ENCODE measurements at places on chromosomes 11 and 22.

- no peak for DNase-seq
These were observed 51.9 kb upstream of the IGSF9B start for GRCh38 chr11:134008634-134009071.

GRCh38 chr11:120662071-120662676, 150.6 kb downstream of the GRIK4 start:
- DNase-seq, result no peak

GRCh38 chr11:60307507-60308195, 19.4 kb upstream of the MS4A6E start:
- DNase-seq, result no peak

GRCh38 chr22:37402184-37402506, 25.1 kb downstream of the ELFN2 start:
- no peak for DNase-seq

- peak; percentile 27 for DNase-seq
These were observed 148.2 kb upstream of the SNX19 start for GRCh38 chr11:131064373-131064991.

- no peak for DNase-seq
These were observed 75.0 kb downstream of the C11orf65 start for GRCh38 chr11:108392353-108392752.

GRCh38 chr11:1503708-1504104, 17.1 kb upstream of the MOB2 start:
- no peak for DNase-seq

GRCh38 chr11:71930556-71931244, 1.9 kb downstream of the RNF121 start:
- DNase-seq, result no peak

DNA sequence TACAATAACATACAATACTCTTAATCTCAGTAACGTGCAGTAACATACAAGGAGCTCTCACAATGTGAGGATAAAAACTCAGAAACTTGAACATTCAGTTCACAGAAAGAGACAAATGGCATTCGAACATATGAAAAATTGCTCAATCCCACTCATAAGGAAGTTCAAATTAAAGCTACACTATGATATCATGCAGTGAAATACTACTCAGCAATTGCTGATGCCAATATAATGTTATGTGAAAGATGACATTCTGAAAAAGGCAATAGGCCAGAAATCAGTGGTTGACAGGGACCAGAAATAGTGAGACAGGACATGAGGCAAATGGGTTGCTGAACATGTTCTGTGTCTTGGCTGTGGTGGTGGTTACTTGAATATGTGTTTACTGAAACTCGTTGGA, 33.7 kb upstream of the PITPNB start:
- DNase-seq, result no peak

- DNase-seq, result no peak
These were observed 30.6 kb downstream of the CAPN1 start for GRCh38 chr11:65212226-65212801.

DNA sequence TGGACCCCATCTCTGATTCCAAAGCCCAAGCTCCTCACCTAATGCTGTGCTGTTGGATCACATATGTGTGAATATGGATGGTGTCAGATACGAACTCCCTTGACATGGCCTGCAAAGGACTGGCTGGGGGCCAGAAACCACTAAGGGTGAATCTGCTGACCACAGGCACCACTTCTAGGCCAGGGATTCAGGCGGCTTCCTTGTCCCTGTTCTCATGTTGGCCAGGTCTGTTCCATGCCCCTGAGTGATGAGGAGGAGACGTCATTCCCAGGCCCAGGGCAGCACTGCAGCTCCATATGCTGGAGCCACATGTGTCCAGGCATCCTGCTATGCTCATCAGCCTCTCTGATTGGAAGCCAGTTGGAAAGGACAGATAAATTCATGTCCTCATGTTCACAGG, 130.0 kb upstream of the BDNF start:
- DNase-seq, result no peak

DNA sequence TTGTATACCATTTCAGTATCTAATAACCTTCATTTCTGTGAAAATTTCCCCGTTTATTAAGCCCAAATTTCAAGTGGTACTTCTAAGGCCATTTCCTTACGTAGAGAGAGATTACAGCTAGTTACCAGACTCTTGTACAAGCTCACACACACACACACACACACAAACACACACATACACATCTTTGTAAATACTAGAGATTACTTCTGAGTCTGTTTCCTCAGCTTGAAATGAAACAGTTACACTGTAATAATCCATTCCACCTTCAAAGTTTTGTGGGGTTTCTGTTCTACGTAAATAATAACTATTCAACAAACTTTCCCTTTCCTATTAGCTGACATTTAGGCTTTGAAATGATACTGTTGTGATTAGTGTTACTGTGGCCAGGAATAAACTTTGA, 6.2 kb downstream of the POGLUT3 start:
- no peak for DNase-seq

DNA sequence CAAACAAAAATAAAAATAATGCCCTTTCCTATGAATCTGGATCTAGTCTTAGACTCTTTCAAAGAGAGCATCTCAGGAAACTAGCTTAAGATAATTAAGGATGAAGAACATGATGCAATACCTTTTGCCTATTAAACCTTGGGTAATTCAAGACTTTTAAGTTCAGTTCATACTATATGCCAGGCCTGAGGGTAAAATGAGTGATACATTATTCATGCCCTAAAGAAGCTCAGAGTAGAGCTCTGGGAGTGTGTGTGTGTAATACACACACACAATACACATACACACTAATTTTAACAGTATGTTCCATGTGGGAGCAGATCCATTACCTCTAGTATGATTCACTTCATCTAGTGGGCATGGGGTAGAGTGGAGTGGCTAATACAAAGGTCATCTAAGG, 651.4 kb upstream of the CHORDC1 start:
- DNase-seq, result no peak

- peak; percentile 26 for DNase-seq
These were observed 161.3 kb upstream of the UBASH3B start for GRCh38 chr11:122494221-122494620.

- no peak for DNase-seq
These were observed 911.3 kb downstream of the LUZP2 start for GRCh38 chr11:25408146-25408545.

DNA sequence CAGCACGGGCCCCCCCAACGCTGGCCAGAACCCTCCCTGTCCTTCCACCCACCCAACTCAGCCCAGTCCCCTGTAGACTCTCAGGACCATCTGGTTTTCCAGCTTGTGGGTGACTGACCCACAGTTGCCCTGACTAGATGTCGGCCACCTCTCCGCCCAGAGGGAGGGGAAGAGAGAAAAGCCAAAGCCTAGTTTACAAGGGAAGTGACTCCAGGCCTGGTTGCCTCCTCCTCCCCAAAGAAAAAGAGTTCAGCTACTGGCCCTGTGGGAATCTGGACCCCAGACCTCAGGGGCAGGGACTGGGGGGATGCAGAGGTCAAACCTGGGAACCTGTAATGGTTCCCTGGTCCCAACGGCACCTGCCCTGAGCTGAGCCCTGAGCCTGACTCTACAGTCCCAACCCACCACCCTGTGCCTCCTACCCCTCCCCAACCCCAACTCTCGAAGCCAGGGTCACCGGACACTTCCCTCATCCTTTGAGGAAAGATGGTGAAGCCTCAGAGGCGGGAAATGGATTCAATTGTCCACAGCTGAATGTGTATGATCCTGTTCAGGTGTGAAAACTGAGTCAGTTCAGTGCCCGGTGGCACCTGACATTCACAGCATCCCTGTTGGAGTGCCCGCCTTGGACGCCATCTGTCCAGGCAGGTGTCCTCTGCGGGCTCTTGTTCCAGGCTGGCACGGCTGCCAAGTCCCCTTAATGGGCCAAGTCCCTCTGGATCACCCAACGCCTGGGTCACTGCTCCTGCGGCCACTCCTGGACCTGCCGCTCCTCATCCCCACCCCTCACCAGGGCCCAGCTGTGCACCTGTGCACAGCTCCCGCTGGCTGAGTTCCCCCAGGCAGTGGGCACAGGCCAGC, 21.0 kb upstream of the WNT7B start:
- DNase-seq, result no peak

DNA sequence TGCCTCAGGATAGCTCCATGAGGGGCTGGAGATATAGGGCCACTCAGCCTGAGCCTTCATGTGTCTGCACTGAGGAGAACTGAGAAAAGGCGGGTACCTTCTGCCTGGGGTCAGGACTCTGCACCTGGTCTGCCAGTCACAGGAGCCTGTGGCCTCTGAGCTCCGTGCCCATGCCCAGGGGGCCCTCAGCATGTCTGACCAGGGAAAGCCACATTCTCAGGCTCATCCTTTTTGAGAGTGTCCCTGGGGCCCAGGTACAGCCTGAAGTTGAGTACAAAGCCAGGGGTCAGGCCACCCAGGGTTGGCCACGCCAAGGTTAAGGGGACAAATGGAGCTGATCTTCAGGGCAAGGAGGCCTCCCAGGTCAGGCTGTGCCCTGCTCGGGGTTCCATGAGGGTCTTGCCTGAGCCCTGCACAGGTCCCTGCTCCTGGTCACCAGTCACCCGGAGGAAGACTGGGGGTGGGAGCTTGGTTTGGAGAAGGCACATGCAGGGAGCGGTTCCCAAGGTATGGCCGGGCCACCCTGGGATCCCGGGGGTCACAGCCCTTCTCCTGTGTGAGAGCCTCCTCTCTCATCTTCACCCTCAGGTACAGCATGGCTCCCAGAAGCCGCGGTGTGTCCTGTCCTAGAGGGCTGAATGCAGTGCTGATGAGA, 6.0 kb downstream of the DENND6B start:
- DNase-seq, result no peak

DNA sequence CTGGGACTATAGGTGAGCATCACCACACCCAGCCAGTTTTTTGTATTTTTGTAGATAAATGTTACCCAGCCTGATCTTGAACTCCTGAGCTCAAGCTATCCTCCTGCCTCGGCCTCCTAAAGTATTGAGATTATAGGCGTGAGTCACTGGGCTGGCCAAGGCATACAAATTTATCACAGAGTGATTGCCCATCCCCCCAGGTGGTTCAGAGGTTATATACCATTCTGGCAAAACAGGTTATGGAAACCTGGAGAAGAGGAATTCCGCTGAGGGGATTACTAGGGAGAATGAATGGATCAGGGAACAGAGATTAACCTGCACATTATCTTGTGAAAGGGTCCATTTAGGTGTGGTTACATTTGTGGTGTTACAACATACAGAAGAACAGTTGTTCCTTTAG, 8.1 kb downstream of the ATG13 start:
- no peak for DNase-seq

DNA sequence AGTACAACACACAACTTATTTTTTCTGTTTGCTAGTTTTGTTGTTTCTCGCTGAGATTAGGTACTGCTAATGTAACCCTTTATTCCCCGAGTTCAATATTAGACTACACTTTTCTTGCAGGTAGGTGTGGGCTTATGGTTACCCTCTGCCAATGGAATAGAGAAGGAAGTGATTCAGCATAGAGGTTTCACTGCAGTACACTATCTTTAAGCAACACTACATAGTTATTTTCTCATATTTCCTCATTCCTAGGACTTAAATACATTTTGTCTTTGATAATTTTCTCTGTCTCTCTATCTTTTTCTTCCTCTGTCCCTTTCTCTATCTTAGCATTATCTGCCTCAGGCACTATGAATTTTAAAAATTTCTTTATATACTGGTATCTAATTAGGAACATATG, 791.0 kb downstream of the FAM181B start:
- DNase-seq, result no peak

DNA sequence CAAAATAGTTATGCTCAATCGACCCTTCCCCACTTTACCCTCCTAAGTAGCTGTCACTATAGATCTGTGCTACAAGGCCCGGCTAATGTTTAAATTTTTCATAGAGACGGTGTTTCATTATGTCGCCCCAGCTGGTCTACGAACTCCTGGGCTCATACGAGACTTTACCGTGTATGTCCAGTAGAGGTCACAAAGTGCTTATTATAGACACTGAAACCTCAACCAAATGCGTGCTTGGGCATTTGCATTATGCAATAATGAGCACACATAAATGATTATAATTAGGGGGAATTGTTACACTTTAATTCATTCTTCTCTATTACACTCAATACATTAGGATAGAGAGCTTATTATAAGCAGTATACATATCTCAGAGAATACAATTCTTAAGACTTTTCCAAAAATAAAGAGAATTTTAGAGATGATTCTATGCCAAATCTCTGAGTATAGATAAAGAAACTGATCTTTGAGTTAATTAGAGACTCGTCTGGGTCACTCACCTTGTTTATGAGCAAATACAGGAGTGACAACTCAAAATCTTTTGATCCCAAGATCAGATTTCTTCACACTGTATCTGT, 12.5 kb upstream of the MRPL16 start:
- DNase-seq, result no peak

GRCh38 chr11:70548976-70549375, 150.6 kb downstream of the CTTN start:
- no peak for DNase-seq

- no peak for DNase-seq
These were observed 38.0 kb upstream of the ETS1 start for GRCh38 chr11:128625326-128625725.

- DNase-seq, result no peak
These were observed 74.5 kb downstream of the RPL27A start for GRCh38 chr11:8757047-8757446.

DNA sequence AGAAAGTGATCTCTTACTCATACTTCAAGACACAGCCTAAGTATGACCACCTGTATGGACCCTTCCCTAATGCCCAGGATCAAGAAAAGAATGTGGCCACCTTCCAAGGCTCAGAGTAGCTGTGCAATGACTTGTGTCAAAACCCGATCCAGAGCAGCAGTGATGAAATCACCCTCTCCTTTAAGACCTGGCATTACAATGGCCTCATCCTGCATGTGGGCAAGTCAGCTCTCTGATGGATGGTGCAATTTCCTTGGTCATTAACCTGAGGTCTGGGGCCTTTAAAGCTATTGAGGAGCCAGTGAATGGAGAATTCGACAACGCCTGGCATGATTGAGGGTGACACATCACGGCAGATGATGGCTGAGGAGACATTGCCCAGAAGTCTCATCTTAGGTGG, 9.1 kb upstream of the TUBA8 start:
- DNase-seq, result no peak

DNA sequence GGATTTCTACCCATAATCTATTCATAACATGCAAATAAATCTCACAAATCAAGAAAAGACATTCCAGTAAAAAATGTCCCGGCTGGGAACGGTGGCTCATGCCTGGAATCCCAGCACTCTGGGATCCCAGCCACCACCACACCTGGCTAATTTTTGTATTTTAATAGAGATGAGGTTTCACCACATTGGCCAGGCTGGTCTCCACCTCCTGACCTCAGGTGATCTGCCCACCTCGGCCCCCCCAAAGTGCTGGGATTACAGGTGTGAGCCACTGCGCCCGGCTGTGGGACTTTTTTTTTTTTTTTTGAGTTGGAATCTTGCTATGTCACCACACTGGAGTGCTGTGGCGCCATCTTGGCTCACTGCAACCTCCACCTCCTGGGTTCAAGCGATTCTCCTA, 4.7 kb downstream of the CHID1 start:
- no peak for DNase-seq

- no peak for DNase-seq
These were observed 93.8 kb downstream of the BCR start for GRCh38 chr22:23274146-23274526.

DNA sequence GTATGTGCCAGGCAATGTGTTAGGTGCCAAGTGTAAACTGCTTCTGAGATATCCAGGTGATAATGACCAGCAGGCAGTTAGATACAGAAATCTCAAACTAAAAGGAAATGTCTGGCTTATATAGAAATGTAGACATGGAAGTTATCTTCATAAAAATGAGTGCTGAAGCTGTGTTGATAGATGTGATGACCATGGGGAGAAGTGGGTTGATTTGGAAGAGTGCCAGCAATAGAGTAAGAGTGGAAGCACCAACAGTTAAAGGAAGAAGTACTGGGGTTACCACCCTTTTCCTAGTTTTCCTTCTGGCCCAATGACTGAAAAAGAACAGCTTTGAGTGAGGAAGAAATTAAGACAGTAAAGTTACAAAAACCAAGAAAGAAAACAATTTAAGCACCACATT, 68.5 kb downstream of the C2CD3 start:
- DNase-seq, result no peak
